Activated CD4-positive, alpha-beta T cell treated with anti-CD3 and anti-CD28 coated beads, Interleukin-2, amount 50 U/mL, for 24 hours (primary cell): ENCODE measurements at places on chromosomes 2 and 18.

GRCh38 chr2:3703236-3703756 is at the start of gene DCDC2C:
TSS of gene DCDC2C (plus strand) at chr2:3703575. CDS start at chr2:3703752, 177 bp downstream.
- DNase-seq, result no peak

DNA sequence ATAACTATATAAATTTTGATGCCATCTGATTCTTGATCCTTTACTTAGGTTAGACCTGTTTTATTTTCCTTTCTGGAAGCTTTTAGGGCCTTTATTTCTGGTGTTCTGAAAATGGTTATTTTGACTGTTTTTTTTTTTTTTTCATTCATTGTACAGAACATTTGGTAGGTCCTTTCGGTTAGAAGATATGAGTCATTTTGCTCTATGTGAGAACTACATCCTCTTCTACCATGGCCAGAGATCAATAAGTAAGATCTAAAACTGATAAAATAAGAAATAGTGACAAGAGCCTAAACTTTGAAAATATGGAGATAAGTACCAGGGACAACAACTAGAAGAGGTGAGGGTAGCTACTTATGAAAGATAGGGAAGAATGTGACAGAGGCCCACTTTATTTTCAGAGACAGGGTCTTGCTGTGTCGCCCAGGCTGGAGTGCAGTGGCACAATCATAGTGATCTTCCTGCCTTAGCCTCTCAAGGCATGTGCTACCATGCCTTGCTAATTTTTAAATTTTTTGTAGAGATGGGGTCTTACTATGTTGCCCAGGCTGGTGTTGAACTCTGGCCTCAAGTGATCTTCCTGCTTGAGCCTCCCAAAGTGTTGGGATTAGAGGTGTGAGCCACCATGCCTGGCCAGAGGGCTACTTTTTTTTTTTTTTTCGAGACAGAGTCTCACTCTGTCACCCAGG is 66.5 kb downstream of the EIF2AK3 start:
- DNase-seq, result no peak

DNA sequence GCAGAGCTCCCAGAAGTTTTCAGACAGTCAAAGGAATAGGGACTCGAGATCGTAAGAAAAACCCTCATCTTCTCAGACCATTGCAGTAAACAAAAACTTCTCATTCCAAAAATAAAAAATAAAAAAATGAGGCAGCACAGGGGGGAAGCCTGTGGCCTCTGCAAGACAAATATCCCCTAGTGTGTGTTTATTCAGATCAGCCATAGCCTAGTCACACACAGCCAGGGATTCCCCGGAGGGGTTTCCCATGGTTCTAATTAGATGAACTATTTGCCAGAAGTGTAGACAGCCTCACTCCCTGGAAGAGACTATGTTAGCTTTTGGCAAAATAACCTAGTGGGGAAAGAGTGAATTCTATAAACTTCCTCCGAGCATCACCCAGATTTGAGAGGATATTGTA is 122.9 kb upstream of the KLF7 start:
- DNase-seq, result no peak

- no peak for DNase-seq
These were observed 28.4 kb downstream of the BOLA3 start for GRCh38 chr2:74119339-74119738.

DNA sequence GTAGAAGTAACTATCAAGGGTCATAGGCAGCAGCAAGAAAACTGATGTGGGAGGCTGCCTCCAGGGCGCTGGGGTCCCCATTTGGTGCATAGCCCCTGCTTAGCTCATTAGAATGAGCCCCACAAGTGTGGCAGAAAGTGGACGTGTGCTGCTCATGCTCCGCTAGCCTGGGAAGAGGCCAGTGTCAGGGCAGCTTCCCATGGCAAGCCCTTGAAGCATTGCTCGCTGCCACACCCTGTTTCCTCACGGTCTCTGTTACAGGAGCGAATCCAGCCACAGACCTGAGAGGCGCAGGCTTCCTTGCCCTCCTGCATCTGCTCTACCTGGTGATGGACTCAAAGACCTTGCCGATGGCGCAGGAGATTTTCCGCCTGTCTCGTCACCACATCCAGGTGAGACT is 22.5 kb downstream of the ELMOD3 start:
- no peak for DNase-seq

DNA sequence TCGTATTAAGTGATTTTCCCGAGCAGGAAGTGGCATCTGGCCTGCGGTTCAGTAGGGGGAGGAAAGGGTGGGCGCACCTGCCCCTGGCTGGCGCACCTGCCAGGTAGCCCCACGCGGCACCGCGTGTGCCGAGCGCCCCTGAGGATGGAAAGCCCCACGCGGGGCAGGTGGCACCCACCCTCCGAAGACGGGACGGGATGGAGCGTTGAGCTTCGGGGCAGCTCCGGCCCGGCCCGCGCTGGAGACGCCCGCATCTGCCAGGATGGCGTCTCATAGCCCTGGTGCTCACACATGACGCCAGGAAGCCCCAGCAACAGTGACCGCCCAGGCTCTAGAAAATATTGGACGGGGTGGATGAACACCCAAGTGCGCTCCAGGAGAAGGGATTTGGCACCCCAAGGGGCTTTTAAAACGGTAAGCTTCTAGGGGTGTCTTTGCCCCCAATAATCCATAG is 2.5 kb upstream of the NFATC1 start:
- no peak for DNase-seq

DNA sequence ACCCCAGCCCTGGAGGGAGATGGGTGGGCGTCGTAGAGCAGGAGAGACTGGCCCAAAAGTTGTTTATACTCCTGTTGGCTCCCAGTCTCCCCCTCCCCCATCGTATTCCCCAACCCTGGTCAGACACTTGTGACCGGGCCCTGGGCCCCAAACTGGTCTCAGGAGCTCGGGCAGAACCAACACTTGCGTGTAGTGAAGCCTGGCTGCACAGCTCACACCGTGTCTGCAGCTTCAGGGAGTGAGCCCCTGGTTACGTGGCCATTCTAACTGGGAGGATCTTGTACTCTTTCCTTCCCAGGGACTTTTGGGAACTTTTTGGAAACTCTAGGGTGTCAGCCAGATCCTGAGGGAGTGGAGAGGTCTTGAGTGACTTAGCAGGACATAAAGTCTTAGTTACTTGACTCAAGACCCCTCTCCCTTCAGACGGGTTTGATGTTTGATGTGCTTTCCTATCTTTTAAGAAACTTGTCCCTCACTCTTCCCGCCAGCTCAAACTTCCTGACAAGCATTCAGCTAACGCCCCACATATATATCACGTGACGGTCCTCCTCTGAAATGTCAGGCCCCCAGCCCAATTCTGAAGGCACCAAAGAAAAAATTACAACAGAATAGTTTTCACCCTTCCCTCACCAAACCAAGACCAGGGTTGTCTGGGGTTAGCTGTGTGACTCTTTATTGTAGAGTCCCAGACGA is 2.3 kb downstream of the PKDCC start:
- DNase-seq, result no peak

DNA sequence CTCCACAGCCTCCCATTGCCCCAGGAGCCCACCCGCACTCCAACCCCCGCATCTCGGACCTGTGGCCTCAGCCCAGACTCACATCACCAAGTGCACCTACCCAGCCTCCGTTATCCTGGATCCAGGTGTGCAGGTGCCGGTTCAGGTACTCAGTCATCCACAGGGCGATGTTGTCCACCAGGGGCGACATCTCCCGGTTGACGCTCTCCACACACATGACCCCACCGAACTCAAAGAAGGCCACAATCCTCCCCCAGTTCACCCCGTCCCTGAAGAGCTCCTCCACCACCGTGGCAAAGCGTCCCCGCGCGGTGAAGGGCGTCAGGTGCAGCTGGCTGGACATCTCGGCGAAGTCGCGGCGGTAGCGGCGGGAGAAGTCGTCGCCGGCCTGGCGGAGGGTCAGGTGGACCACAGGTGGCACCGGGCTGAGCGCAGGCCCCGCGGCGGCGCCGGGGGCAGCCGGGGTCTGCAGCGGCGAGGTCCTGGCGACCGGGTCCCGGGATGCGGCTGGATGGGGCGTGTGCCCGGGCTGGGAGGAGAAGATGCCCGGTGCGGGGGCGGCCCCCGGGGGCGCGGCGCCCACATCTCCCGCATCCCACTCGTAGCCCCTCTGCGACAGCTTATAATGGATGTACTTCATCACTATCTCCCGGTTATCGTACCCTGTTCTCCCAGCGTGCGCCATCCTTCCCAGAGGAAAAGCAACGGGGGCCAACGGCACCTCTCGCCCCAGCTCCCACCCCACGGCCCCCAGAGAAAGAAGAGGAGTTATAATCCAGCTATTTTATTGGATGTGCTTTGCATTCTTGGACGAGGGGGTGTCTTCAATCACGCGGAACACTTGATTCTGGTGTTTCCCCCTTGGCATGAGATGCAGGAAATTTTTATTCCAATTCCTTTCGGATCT is 1.3 kb downstream of the BCL2 start:
- peak; percentile 74 for DNase-seq

- no peak for DNase-seq
These were observed 75.6 kb downstream of the DCDC2C start for GRCh38 chr2:3778851-3779495.

DNA sequence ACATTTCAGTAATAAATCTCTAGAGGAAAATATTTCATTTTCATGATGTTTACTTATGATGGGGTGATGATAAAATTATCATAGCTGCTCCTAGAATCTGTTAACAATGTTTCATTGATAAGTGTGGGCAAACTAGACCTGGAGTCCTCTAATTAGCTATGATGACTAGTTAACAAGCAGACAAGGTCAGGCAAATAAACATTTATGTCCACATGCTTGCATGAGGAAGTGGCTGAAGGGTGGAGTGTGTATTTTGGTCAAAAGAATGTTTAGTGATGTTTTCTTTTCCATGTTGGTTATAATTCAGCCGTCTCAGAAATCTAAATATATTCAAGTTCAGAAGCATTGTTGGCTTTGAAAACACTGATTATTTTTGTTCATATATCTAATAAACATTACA is 99.9 kb upstream of the FN1 start:
- no peak for DNase-seq

- no peak for DNase-seq
These were observed 10.1 kb downstream of the EXOC6B start for GRCh38 chr2:72815655-72816278.

- DNase-seq, result no peak
These were observed 32.8 kb upstream of the ZNF396 start for GRCh38 chr18:35409911-35410310.

- no peak for DNase-seq
These were observed 228.0 kb downstream of the IKZF2 start for GRCh38 chr2:212923393-212923792.

DNA sequence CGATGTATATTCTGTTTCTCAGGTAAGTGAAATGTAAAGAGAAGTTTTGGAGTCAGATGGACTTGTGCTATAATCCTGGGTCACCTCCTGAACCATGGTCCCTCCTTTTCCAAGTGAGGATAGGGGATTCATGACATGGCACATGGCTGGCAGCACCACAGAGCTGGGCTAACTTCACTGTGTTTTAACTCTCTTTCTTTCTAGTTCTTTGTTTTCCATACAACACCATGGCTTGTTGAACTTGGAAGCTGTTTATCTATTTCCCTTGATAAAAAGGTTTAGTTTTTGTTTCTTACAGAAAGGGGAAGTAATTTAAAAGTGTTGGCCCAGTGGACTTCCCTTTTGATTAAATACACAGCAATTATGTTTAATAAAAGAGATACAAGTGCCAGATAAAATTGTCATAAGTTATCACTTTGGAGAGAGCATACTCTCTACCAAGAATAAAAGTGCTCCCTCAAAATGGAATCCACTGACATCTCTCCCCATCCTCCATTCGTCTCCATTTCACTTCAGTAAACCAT is 90.4 kb downstream of the PLCL1 start:
- no peak for DNase-seq

DNA sequence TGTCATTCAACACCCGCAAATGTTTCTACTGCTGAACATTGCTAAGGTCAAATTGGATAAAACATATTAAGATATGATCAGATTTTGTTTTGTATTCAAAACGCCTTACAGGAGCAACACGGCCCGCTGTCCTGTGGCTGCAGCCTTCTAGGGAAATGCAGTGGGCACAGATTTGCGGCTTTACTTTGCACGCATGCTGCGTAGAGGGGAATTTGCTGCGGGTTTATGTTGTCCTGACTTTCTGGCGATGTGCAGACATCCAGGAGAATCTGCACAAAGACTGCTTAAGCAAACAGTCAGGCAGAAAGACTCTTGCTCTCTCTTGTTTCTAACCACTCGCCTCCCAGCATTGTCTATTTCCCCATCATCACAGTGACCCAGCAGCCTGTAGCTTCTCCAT is 88.3 kb downstream of the LRRC30 start:
- DNase-seq, result no peak

DNA sequence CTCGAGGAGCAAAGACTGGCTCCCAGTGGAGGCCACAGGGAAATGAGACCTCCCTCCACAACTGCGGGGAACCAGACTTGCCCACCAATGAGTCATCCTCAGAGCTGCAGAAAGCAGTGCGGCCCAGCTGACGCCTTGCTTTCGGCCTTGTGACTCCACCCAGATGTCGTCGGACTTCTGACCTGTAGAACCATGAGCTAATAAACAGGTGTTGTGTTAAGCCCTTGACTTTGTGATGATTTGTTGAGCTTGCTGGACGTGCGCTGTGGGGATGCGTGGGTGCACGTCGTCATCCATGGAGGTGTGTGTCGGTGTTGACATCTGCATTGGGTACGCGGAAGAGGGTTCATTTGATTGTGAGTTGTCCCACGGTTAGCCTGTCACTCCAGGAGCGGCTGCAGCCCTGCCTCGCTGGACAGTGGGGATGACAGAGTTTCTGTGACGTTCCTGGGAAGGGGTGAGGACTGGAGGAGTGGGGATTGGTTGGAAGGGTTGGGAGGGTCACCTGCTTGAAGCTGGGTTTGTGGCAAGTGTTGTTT is 154.1 kb downstream of the SH3BP4 start:
- DNase-seq, result no peak

- peak; percentile 55 for DNase-seq
These were observed 101.6 kb downstream of the SPTBN1 start for GRCh38 chr2:54557601-54558187.

DNA sequence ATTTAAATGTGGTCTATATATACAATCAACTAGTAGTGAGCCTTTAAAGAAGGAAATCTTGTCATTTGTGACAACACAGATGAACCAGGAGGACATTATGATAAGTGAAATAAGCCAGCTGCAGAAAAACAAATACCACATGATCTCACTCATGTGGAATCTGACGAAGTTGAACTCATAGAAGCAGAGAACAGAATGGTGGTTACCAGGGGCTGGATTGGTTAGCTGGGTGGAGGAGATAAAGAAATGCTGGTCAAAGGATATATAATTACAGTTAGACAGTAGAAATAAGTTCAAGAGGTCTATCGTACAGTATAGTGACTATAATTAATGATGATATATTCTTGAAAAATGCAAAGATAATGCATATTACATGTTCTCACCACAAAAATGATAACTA is 267.9 kb downstream of the FBXO15 start:
- no peak for DNase-seq

GRCh38 chr18:45664824-45665763 is 49.8 kb downstream of the SLC14A2 start:
- no peak for DNase-seq

- DNase-seq, result no peak
These were observed 315.6 kb downstream of the INSIG2 start for GRCh38 chr2:118403658-118404451.

- no peak for DNase-seq
These were observed 1352.9 kb upstream of the CHAC2 start for GRCh38 chr2:52414561-52415295.

- no peak for DNase-seq
These were observed 9.0 kb downstream of the NCKAP1 start for GRCh38 chr2:183029219-183029618.

- no peak for DNase-seq
These were observed 123.6 kb upstream of the SMIM21 start for GRCh38 chr18:75551071-75551470.
